Posterior vena cava (tissue), 2 donors: ENCODE measurements at places on chromosomes 6 and 20. TPM values are rescaled to one million over a fixed set of nuclear protein-coding genes. Genes with fewer than 3 reads are reported as not detected.

GRCh38 chr6:31870385-31870921 lies 7.8 kb upstream of the NEU1 start:
- DNase-seq: no peak

DNA sequence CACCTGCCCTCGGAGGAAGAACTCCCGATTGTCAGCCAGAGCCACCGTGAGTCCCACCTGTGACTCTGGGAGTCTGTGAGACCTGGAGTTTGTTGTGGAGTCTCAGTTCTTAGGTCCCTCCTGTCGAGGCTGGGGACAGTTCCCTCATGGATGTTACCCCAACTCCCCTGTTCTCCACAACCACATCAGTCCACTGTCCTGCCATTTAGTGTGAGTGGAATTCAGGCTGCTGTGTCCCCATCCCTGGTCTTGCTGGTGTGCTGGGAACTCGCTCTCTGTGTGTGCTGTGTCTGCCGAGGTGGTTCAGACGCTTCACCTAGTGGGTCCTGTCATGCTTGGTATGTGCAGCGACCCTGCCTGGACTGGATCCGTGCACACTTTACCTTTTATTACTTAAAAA lies 163.2 kb downstream of the DTNBP1 start:
- DNase-seq: peak; percentile 54

GRCh38 chr6:142728910-142729481 lies 216.0 kb downstream of the HIVEP2 start:
- DNase-seq: no peak

DNA sequence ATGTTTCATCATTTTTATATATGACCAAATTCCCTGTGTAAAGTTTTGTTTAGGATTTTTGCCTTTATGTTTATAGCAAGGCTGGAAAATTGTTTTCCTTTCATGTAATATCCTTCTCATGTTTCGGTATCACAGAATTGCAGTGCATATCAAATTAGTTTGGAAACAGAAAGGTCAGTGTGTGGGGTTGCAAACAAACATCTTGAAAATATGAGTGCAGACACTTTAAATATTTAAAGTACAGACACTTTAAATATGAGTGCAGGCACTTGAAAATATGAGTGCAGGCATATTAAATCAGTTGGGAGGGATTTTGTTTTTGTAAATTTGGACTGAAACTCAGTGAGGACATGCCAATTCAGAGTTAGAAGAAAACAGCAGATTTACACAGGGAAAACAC lies 6.5 kb downstream of the SLPI start:
- DNase-seq: no peak

- DNase-seq: no peak
Observed at GRCh38 chr20:13718171-13718570, 66.5 kb downstream of the ESF1 start.

- no peak for DNase-seq
Observed at GRCh38 chr6:97626671-97627441, 343.8 kb upstream of the MMS22L start.

- DNase-seq: no peak
Observed at GRCh38 chr20:15674253-15675060, 898.8 kb downstream of the KIF16B start.

DNA sequence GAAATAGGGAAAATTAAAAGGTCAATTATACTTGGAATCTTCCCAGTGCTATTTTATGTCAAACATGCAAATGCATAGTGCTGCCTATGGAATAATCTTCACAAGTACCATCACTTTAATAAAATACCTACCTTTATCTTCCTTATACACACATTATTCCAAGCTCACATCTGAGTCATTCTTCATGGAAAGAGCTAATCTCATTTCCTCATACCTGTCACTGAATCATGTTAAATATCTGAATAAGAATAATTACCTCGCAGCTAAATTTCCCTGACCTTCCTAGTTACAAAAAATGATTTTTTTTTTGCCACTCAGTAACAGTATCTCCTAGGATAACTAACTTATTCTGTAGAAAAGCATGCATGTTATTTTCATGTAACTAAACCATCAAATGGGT lies 661.4 kb upstream of the HS3ST5 start:
- DNase-seq: no peak

DNA sequence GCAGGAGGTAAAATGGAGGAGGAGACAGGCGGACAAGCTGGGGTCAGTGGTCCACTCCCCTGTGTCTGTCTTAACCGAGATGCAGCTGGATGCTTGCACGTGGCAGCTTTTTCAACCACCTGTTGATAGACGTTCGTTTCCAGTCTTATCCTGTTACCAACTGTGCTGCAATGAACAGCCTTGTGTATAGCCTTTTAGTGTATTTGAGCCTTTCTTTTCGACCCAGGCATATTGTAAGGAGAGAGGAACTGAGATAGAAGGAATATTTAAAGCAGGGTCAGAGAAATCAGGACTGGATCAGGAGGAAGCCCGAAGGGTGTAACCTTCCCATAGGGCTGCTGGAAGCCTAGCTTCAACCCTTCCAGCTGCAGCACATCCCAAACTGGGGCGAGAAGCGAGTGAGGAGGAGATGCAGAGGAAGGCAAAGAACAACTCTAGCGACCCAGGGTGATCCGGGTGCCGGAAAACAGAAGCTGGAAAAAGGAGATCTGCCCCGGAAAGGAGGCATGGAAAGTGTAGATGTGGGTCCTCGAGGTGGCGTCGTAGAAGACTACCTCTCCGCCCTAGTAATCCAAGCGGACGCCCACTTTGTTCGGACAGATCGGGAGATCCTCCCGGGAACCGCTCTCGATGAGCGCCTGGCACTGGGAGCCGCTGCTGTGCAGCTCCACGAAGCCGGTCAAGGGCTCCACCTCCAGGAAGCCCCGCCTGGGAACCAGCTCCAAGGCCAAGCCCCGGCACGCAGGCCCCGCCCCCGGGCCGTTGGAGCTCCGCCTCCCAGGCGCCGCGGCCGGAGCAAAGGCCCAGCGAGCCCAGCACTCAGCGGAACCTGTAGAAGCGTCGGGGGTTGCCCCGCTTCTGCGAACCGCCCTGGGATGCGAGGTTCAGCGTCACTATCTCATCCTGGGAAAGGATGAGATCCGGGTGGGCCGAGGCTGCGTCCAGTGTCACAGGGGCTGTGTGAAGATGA lies 11.2 kb downstream of the TRIM31 start:
- peak; percentile 95 for DNase-seq

GRCh38 chr6:163398815-163399214 lies 15.7 kb upstream of the QKI start:
- peak; percentile 88 for DNase-seq

DNA sequence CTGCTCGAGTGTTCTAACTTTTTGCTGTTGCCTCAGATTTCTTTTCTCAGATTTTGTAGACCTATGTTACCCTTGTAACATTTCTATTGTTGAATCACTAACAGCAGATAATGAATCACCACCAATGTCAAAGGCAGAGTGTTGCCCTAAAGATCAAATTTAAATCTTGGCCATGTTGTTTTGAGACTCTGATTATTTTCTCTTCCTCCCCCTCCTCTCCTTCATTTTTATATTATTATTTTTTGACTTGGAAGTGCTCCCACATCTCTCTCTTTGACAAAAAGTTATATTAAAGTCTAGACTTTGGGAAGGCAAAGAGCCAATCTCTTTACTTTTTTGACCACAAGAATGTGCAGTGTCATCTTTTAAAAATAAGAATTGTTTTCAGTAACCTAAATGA lies 422.7 kb downstream of the NKAIN2 start:
- no peak for DNase-seq

GRCh38 chr6:151430886-151431285 lies 21.0 kb downstream of the RMND1 start:
- no peak for DNase-seq

DNA sequence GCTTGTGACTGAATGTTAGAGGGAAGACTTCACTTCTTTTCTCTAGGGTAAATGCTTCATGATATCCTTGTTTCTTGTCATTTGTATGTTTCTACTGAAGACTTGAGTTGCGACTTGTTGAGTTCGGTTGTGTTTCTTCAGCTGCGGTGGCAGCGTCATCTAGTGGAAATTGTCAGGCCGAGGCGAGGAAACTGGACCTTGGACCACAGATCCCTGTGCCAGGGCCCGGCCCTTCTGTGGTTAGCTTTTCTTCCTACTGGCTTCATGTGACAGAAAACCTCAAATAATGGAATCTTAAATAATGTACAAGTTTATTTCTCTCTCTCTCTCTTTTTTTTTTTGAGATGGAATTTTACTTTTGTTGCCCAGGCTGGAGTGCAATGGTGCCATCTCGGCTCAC lies 12.4 kb downstream of the MTHFD1L start:
- no peak for DNase-seq

Gene DEK
- total RNA-seq: 79.3 TPM

Gene CD109
- total RNA-seq: 35.9 TPM

Gene HMGCLL1
- total RNA-seq: 0.14 TPM

Gene CBLN4
- total RNA-seq: 0.14 TPM

Gene MUC21
- not detected for total RNA-seq

Gene PI16
- total RNA-seq: 221 TPM

Gene SOX4
- total RNA-seq: 10.3 TPM

Gene CLPSL2
- not detected for total RNA-seq
